AG09309 (cell line): ENCODE measurements at places on chromosomes 11 and 22.

DNA sequence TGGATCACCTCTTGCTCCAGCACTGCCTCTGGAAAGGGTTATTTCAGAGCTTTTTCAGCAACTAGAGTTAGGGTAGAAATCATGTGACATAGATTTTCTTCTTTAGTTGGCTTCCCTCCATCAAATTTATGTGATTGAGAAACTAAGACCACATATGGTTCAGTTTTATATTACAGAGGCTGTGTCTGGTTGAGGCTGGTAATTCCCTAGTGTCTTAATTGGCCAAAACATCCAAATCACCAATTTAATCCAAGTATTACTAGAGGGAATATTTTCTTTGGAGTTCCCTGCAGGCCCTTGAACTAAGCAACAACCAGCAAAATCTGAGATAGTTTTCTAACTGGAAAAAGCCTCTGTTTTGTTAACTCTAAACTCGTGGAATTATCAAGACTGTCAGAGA, 136.3 kb downstream of the ARHGAP42 start:
- peak; percentile 56 for DNase-seq

DNA sequence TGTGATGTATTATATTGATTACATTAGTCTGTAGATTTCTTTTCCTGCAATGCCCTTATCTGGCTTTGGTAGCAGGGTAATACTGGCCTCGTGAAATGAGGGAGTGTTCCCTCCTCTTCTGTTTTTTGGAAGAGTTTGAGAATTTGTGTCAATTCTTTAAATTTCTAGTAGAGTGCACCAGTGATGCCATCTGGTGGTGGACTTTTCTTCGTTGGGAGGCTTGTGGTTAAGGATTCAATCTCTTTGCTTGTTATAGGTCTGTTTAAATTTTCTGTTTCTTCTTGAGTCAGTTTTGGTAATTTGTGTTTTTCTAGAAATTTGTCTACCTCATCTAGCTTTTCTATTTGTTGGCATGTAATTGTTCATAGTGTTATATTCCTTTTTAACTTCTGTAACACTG, 18.9 kb downstream of the SHANK3 start:
- peak; percentile 8 for DNase-seq

DNA sequence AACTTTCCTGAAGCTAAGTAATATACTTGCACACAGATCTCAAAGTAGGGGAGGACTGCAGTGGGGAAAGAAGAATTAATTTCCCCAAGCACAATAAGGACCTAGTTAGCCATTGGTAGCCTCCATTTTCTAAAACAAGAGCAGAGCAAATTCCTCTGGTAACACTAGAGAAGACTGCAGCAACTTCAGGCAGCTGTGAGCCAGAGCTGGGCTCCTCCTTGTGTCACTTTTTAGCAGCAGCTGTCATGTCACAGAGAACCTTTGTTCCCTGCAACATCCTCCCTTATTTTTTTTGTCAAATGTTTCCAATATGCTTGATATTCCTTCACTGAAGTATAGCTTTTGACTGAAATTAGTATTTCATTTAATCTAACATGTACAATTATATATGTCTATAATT, 54.4 kb downstream of the RRAS2 start:
- DNase-seq: no peak

- DNase-seq: no peak
Measured at GRCh38 chr11:834371-835316, 1.9 kb downstream of the CD151 start.

- DNase-seq: no peak
Measured at GRCh38 chr22:40472051-40472450, 101.7 kb downstream of the SGSM3 start.

DNA sequence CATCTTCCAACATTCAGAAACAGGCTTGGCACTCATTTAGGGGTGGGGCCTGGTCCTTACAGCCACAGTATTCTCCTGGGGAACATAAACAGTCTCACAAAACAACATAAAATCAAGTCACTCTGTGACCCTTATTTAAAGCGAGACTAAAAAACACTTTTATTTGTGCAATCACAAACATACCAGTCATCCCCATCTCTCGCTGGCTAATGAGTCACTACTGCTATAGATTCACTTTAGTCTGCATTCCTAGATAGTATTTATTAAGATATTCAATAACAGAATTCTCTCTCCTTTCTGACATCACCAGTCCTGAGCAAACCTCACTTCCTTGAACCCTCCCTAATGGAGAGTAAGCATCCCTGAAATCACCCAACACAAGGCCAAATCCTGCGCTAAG, 68.0 kb downstream of the ZBTB44 start:
- no peak for DNase-seq

DNA sequence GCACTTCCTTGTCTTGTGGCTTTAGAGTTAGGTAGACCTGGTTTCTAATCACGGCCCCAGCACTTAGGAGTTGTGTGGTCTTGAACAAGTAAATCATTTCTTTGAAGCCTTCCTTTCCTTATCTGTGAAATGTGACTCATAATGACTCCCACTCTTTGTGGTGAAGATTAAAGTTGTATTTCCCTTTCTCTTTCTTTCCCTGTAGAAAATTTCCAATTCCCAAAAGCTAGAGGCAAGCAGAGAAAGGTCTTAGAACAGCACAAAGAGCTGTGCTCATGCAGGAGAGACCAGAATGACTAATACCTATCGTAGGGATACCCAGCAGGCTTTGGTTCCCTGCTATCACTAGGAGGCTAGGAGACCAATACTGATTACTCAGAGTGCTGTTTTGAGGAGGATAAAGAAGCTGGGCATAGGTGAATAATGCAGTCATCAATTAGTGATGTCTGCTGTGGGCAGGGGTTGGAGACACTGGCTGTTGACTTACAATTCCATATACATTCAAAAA, 270.7 kb upstream of the SYN3 start:
- no peak for DNase-seq

DNA sequence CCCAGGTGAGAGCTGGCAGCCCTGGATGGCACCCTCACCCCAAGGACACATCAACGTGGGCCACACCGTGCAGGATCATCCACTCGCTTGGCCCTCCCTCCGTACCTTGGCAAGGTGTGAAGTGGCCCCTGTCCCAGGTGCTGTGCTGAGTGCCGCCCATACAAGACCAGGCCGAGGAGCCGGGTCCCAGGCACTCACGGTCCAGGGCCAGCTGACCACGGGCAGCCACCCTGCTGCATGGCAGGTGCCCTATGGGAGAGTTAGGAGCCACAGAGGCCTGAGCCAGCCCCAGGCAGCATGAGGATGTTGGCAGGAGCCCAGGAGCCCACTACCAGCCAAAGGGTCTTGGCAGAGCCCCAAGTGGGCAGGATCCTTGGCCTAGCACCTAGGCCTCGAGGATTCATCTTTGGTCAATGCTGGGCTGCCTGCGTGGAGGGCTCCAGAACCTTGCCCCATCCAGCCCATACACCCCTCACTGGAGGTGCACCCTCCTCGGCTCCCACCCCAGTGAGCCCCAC, 19.6 kb downstream of the RTN4R start:
- no peak for DNase-seq

DNA sequence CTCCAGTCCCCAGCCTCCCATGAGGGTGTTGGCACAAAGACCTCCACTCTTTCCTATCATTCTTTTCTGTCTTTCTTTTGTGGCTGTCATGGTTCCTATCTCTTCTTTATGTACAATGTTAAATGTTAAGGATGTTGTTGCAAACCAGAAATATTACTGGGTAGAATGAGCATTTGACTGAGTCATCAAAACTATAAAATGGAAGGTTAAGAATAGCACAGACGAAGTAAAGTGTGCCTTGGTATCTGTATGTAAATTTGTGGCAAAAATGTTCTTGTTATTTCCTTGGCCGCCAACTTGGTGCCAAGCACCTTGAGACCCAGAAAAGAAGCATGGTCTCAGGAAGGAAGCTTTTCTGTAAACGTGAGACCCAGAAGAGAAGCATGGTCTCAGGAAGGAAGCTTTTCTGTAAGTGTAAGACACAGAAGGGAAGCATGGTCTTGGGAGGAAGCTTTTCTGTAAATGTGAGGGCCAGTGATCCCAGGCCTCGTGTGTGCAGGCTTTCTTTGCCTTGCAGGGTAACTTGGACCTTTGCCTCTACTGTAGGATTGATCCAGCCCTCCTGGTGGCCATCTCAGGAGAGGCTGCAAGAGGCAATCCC, 6.7 kb upstream of the PKP3 start:
- DNase-seq: no peak

DNA sequence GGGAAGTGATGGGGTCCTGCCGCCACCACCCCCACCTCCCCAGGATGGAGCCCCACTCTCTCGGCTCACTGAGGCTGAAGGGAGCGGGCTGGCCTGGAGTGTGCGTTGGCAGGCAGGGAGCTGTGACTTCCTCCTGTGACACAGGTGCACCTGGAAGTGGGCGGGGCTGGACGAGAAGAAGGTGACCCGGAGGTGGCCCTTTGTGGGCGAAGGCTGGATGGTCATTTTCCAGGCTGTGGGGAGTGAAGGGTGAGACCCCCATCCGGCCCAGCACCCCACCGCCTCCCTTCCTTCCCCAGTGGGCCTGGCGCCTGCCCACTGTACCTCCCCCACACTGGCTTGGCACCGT, 15.3 kb downstream of the IL17REL start:
- no peak for DNase-seq

- DNase-seq: no peak
Measured at GRCh38 chr11:93784935-93785360, 866 bp downstream of the MED17 start.

DNA sequence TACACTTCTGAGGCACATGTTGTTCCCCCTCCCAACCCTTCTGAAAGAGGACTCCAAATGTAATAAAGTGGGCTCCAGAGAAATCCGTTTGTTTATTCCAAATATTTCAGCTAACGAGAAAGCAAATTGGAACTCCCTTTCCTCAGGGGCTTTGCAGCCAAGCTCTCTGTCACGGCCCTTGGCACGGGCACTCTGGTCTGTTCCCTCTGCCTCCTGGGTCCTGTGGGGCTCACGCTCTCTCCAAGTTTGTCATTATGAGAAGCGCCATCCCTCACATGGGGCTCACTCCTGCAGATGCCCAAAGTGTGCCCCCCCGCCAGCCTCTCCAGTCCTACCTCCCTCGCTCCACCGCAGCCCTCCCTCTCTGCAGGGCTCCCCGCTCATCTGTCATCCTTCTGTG, 125.4 kb upstream of the POU2AF2 start:
- DNase-seq: no peak

DNA sequence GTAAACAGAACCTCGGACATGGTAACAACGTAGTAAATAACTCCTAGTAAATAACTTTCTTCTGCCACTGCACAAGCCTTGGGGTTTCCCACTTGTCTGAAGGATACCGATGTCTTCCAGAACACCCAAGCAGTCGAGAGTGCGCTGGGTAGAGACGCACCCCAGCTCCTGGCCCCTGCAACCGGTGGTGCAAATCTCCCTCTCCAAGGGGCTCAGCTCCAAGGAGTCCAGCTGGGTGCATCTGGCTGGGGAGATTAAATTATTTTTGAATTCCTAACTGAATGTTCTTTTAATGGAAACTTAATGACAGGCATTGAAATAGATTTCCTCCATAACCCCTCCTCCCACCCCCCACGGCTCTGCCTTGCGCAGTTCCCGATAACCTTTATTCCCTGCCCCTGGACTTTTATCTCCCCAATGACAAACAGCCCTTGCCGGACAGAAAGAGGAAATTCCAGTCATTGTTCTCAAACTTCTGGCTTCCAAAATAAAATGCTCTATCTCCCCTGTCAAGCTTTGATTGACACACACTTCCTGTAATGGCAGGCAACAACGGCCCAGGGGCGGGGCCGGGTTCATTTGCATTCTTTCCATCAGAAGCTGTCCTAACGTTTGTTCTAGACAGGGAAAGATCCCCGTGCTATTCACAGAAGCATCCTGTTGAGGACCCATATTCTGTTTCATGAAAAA, 31.2 kb downstream of the KCNJ1 start:
- no peak for DNase-seq

DNA sequence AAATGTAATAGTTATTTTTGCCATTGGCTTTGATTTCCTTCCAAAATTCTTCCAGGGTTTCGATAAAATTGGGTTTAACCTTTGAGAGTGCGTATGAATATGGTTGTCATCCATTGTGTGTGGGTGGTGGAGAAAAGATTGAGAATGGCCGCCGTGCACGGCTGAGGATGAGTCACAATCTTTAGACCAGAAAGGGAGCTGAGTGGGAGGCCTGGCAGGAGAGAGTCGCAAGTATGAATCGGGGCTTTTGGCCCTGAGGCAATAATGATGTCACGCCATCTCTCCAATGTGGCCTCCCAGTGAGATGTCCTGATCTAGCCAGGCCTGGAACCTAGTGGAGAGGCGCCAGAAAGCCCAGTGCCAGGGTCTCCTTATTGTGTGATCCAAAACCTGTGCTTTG, 33.1 kb upstream of the SMPD1 start:
- DNase-seq: peak; percentile 74

DNA sequence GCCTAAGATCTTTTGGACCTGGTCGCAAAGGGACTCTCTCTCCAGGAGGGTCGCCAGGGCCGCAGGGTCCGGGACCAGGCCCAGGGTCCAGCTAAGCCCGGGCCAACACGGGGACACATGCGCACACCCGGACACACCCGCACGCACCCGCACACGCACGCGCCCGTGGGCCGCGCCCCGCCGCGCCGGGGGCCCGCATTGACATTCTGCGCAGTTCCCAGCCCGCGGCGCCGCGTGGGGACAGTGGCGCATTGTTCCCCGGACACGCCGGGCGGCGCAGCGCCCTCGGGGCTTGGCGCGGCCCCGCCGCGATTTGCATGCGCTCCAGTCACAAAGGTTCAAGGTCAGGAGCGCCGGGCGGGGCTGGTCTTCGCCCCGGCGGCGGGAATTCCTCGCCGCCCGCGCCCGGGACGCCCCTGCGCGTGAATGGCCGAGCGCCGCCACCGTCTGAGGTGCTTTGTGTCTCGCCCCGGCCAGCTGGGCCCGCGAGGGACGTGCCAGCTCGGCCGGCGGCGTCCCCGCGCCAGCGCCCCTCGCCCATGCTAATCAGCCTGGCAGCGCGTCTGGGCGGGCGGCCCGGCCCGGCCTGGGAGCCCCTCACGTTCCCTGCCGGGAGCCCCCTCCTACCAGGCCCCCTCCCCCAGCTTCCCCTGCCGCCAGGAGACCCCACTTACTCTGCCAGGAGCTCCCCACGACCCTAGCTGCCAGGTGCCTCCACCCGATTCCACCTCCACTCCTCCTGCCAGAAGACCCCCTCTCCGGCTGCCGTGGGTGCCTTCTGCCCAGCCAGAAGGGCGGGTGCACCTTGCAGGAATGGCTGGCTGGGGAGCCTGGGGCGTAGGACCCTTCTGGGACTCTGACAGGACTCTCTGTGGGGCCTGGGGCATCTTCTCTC, 50.5 kb upstream of the WNT7B start:
- no peak for DNase-seq

DNA sequence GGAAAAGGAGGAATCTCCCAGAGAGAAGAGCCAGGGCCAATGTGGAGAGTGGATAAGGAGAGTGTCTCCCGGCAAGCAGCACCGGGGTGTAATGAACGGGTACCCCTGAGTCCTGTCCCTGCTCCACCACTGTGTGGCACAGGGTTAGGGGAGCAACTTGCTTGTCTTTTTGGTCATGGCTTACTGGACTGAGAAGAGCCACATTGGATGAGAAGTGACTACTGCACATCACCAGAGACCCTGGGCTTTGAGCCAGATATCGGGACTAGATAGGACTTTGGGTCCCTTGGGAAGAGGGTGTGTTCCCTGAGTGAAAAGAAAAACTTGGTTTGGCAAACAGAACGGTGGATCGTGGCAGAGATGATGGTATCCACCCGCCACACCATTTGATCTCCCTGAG, 24.6 kb downstream of the SDHAF2 start:
- DNase-seq: no peak

- no peak for DNase-seq
Measured at GRCh38 chr22:48952256-48953102, 875.2 kb downstream of the BRD1 start.
